ENCODE measurements at places on chromosomes 7 and 10.

DNA sequence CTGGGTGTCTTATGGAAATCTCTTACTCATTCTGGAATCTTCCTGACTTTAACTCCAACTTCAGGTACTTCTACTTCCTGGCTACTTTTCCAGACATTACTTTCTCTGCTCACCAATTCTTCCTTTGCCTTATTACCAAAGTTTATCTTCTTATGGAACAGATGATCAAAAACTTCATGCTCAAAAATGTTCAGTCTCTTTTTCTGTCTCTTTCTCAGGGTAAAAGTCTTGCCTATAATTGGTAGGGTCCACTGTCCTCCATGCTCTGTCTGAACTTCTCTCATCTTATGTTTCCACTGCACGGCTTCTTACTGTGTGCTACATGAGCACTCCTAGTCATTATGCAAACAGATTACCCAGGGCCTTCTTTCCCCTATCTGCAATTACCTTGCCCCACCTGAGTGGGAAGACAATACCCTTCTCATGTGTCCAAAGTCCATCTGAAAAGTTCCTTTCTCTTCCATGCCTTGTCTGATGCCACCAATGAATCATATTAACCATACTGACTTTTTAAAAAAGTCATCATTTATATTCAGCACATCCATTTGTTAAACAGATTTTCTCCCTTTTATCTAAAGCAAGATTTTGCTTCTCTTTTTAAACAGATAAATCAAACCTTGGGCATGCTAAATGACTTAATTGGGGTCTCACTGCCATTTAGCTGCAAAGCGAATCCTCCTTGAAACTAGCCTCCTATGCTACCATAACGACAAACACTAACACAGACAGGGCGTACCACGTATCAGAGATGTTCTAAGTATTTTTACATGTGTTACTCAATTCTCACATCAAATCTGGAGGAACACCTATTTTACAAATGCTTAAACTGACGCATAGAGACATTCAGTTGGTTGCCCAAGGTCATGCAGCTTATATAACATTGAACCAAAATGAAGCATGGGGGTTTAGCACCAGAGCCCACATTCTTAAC, 48.8 kb downstream of the SEMA3C start:
- DNase-seq, result no peak

- DNase-seq, result no peak
Observed at GRCh38 chr10:101063548-101064414, 2.0 kb downstream of the KAZALD1 start.

- no peak for DNase-seq
Observed at GRCh38 chr7:139060695-139061237, 24.9 kb upstream of the ZC3HAV1L start.

- no peak for DNase-seq
Observed at GRCh38 chr10:60872451-60872850, 71.5 kb downstream of the RHOBTB1 start.
